ENCODE measurements at places on chromosomes 16 and 17.
A peak's percentile ranks its signal among the peaks of the same experiment; 100 is the strongest.

GRCh38 chr17:70857351-70857750, 688.0 kb downstream of the KCNJ2 start:
- no peak for DNase-seq

DNA sequence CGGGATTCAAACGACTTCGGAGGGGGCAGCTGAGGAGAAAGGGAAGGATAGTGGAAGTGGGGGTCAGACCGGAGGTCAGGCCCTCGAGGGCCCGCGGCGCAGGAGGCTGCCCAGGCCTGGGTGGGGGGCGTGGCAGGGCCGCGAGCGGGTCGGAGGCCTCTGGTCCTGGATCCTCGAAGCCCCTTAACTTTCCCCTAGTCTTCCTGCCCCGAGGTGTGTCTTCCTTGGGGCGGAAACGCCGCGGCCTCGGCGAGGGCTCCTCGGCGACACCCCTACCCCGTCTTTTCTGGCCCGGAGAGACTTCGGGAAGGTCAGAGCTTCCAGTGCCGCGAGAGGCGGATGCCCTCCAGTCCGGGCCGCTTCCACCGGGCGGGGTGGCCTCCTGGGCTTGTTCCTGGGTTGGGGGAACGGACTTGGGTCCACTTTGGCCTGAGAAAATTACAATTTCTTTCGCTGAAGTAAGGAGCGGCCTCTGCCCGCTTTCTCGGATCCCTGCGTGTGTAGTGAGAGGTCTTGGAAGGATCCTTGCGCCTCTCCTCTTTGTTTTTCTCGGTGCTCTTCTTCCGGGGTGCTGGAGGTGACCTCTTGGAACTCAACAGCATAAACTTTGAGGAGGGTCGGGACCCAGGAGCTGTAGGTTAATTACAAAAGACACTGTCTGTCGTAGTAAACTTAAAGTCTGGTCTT, 491 bp downstream of the IST1 start:
- no peak for DNase-seq

- DNase-seq = no peak
Observed at GRCh38 chr17:47808036-47808829, 13.4 kb downstream of the OSBPL7 start.

GRCh38 chr17:38354466-38354865, 2.8 kb downstream of the SOCS7 start:
- no peak for DNase-seq

DNA sequence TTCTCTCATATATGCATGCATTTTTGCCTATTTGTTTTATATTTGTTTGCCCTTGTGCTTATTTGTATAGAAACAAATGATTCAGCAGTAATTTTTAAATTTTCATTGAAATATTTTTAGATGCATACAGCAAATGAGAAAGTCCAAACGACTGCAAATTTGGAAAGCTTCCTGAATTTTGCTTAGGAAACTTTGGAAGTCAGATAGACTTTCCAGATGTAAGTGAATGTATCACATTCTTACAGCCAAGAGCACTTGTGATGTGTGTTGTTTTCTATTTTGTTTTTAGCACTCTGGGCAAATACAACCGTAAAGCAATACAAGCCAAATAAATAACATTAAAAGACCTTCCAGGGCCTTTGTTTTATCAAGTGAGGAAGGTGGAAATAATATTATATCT, 680.8 kb upstream of the CDH8 start:
- no peak for DNase-seq

DNA sequence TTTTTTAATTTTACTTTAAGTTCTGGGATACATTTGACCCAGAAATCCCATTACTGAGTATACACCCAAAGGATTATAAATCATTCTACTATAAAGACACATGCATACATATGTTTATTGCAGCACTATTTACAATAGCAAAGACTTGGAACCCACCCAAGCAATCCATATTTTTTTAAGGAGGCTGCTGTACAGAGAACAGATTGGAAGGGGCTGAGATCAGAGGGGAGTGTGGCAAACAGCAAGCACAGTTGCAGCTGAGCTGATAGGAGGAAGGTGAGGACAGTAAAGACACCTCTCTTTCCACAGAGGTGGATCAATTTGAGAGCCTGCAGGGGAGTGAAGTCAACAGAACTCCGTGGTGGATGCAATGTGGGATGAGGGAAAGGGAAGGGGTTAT, 10.2 kb upstream of the TMEM238L start:
- no peak for DNase-seq

DNA sequence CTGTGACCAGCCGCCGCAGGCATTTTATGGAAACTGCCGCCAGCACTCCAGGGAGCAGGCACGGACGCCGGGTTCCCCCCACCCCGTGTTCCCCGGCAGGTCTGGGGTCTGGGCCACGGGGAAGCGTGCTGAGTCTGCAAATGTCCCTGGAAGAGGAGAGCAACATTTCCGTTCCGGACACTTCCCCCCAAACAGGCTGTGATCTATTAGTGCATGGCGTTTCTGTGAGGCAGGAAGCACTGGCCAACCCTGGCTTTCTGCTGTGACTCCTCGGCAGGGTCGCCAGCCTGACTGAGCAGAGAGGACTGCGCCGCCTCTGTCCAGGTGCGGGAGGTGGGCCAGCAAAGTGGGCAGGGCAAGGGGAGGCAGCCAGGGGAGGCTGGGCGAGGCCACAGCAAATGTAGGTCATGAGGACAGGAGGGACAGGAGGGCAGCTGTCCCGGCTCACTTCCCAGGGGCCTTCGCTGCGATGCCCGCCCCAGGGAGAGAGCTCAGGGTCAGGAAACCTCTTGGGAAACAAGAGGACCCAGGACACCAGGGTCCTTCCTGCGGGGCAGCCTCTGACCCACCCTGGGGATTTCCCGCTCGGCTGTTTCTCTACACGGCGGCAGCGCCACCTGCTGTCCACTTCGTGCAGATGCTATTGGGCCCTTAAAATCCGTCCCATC, 9.5 kb downstream of the FOXF1 start:
- DNase-seq = peak; percentile 3

DNA sequence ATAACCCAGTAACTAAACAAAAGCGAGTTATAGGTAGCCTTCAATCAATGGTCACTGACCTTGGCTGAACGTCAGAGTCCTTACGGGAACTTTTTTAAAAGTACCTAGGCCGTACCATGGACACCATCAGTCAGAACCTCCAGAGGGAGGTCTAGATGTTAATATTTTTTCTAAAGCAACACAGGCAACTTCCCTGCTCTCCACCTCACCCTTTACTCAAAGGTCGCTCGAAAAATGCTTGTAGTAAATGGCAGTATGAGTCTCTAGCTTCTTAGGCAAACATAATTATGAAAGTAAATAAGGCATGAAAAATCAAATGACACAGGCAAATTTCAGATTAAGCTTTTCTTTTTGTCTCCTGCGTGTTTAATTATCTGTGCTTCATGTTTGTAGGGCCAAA, 82.1 kb downstream of the SLC39A11 start:
- DNase-seq = peak; percentile 8

- no peak for DNase-seq
Observed at GRCh38 chr17:71699907-71700306, 420.9 kb upstream of the SOX9 start.

- DNase-seq = no peak
Observed at GRCh38 chr16:86545954-86546637, 8.9 kb downstream of the MTHFSD start.

- DNase-seq = peak; percentile 90
Observed at GRCh38 chr17:50375858-50376538, 3.0 kb downstream of the EME1 start.

DNA sequence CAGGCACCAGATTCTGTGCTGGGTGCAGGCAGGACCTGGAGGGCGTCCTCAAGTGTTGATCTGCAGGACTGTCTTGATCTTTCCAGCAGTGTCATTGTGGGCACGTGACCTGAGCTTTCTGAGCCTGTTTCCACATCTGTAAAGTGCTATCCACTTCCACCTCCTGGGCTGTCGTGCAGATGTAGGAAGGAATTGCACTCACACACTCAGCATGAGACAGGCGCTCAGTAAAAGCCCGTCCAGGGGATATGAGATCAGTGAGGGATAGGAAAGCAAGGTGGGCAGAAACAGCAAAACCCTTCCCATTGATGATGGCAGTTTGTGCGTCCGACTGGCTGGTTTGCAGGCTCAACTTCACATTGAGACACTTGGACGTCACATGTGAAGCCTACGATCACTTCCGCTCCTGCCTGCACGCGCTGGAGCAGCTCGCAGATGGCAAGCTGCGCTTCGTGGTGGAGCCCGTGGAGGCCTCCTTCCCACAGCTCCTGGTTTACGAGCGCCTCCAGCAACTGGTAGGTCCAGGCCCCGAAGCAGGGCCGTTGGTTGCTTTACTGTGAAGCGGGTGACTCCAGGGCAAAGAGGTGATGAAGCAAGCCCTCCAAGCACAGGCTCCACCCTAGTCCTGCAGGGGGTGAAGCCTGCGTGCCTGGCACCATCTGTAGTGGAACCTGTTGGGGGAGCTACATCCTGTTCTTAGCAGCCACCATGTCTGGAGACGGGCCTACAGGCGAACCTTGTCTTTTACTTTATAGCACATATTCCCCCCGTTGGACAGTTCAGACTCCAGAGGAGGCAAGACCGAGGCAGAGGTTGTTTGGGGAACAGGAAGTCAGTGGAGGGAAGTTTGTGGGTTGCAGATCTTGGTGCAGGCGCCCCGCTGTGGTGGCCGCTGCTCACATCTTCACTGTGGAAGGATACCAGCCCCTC, 23.0 kb downstream of the METTL22 start:
- no peak for DNase-seq

- no peak for DNase-seq
Observed at GRCh38 chr17:8799570-8800212, 526 bp upstream of the MFSD6L start.

DNA sequence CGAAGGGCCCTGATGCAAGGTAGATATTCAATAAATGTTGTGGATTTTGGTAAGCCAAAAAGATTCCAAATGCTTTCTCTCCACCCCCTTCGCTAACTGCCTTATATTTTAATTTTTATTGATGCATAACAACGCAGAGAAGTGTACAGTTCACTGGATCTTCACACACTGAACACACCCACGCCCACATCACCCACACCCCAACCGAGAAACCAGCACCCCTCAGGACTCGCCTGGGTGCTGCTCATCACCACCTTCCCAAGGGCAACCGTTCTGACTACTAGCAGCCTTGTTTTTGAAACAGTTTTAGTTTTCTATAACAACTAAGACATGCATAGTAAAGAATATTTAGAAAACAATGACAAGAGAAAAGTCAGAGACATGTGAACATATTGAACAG, 9.1 kb upstream of the PLCG2 start:
- no peak for DNase-seq

DNA sequence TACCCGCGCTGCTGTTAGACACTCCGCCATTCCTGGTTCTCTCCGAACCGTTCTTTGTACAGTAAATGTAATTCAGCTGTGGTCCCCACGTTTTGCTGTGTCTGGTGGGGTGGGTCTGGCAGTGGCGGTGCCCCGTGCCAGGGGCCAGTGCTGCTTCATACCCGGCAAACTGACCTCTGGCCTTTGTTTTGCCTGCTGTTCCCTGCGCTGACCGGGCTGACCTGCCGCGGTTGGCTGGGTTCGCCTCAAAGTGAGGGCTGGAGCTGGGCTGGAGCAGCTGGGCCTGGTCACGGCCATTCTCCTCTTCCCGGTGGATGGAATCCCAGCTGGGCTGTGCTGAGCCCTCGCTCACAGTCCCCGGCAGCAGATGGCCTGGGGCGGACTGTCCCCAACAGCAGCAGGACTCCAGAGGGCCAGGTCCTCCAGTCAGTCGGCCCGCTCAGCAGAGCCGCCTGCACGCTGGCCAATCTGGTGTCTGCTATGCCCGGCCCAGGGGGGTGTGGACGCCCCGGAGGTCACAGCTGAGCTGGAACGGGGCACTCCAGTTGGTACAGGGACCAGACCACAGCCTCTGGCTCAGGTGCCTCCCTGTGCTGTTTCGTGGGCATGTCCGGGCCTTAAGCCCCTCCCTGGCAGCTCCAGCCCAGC, 1.5 kb upstream of the WFIKKN1 start:
- DNase-seq = no peak

GRCh38 chr17:62807812-62808575, at the start of gene MARCHF10:
Gene MARCHF10, minus strand, starts transcription at chr17:62808314. Its CDS starts 6,579 bp downstream, at chr17:62801735.
- DNase-seq = peak; percentile 84

GRCh38 chr17:29063992-29064391, 21.1 kb downstream of the PIPOX start:
- no peak for DNase-seq

GRCh38 chr16:79510879-79511278, 89.7 kb downstream of the MAF start:
- no peak for DNase-seq

DNA sequence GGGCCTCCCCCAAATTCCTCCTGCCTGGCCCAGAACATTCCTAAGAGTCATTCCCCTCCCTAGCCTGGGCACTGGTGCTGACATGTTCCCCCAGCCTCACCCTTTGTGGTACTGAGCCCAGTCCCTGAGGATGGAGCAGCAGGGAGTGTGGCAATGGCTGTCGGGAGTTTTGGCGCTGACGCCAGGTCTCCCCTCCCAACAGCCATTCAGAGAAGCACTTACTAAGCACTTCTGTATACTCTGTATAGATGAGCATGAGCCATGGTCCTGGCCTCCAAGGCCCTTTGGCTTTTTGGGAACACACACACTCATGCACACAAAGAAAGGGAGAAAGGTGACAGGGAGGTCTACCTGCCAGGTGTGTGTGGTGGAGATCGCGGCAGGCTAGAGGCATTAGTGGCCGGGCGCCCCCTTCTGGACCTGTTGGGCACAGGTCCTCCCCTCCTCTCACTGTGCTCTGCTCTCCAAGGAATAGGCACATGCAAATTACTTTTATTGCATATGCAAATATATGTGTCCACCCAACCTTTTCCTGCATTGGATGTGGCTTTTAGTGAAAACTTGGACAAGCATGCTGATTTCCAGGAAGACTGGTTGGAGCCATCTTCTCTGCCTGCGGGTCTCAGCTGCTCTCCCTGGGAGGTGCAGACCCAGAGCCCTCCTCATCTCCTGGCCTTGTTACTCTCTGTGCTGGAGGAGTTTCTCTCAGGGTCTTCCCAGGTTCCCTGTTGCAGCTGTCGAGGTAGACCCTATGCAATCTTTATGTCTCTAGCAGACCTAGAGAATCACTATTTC, 17.4 kb upstream of the C17orf107 start:
- DNase-seq = peak; percentile 63

DNA sequence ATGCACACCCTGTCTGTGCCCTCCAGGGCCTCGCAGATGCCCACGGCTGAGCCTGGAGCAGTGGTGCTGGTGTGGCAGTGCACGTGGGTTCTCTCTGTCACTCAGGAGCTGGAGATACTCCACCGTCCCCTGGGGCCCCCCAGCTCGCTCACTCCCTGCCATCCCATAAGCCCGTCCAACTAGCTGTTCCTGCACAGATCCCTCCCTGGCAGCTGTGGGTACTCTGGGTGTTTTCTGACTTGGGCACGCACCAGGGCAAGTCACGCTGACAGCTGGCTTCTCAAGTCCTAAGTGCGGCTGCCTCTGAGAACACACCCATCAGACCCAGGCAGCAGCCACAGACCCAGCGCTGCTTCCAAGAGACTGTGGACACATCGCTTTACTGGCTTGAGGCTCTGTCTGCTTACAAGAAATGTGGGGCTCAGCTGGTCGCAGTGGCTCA, 25.4 kb upstream of the ITGB4 start:
- DNase-seq = no peak

GRCh38 chr16:27483088-27483437, 66.7 kb downstream of the GTF3C1 start:
- no peak for DNase-seq

- DNase-seq = no peak
Observed at GRCh38 chr16:13545271-13545670, 374.7 kb upstream of the ERCC4 start.

GRCh38 chr17:69900829-69901228, 174.2 kb upstream of the KCNJ16 start:
- no peak for DNase-seq

GRCh38 chr16:69393898-69394849, 8.4 kb upstream of the TERF2 start:
- DNase-seq = no peak

GRCh38 chr17:47895347-47895855, 635 bp upstream of the SP2 start:
- no peak for DNase-seq

Data from NCI-H2081 (cell line).